Panc1 (cell line): ENCODE measurements at places on chromosomes 6 and 20.

DNA sequence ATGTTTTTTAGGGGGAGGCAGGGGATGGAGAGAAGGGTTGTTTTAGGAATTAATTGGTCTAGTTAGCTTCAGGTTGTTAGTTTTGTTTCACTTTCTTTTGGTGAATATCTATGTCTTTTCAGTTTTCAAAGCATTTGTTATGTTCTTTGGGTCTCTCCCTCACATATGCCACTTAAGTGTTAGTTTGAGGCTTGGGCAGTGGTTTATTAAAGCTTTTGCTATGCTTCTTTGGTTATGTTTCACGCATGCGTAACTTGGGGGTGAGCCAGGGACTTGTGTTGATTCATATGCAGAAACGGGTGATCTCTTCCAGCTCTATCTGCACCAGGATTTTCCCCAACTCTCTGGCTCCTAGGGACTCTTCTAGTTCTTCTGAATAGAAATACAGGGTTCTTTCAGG, 11.4 kb upstream of the MMS22L start:
- no peak for DNase-seq

- no peak for DNase-seq
Observed at GRCh38 chr6:55277646-55278045, 49.6 kb upstream of the GFRAL start.

DNA sequence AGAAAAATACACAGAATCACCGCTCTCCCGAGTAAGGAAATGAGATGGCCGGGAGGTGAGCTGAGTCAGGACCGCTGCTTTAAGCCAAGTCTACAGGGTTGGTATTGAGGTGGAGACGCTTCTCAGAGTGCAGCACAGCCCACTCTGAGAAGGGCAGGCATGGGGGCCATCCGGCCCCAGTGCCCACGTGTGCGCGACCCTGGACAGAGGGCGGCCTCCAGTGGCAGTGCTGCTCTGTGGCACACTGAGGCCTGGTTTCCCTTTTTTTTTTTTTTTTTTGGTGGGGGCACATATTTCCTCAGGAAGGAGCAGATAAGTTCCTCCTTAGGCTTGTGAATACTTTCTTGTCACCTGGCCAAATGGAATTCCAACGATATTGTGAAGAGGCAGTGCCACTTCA, 88.8 kb downstream of the FOXC1 start:
- DNase-seq: no peak

GRCh38 chr6:170117111-170117972, 173.5 kb downstream of the DLL1 start:
- DNase-seq: no peak

DNA sequence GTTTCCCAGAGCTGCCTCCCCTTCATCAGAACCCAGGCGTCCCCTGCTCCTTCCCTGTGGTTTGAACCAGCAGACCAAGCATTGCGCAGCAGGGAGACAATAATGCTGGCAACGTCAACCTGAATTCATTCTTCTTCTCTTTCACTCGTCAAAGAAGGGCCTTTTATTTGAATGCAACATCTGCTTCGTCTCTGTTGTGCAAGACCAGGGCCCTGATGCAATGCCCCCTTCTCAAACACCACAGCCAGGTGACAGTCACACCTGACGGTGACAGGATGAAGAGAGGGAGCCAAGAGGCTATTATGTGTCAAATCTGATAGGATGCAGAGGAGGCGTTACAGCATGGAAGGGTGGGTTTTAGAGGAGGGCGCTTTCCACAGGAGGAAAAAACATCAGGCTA, 8.0 kb downstream of the INSM1 start:
- DNase-seq: no peak

GRCh38 chr20:35991142-35991771, 22.9 kb downstream of the CNBD2 start:
- DNase-seq: no peak

DNA sequence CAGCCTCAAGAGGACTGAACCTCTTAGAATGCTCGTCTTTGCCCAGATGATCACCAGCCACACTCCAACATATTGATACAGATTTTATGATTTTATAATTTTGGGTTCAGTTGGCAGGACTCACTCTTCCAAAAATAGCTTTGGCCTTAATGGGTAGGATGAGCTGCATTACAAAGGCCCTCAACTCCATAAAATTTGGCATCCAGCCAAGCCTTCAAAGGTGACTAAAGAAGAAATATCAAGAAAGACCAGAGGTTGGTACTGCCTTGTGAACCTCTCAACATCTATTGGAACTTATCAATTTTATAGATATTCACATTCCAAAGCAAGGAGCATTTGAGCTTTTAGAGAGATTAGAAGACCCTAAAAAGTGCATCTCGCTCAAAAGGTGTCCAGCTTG, 48.4 kb upstream of the SNAP25 start:
- no peak for DNase-seq

- DNase-seq: no peak
Observed at GRCh38 chr20:21047981-21048380, 58.2 kb downstream of the LINC00237 start.

GRCh38 chr20:41268917-41269652, 48.4 kb downstream of the ZHX3 start:
- DNase-seq: no peak

DNA sequence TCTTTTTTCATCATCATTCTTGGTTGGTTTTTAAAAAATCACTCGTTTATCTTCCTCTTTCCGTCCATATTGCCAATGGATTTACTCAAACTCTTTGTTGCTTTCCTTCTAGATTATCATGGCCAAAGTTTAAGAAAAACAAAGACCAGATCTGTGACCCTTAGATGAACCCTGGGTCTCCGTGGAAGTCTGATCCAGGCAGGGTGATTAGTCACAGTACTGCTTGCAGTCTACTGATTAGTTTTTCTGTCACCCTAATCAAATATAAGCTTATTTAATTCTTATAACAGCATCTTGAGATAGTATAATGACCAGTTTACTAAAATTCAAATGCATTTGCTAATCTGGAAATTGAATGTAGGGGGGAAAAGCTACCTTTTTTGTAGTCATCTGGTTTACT, 6.0 kb upstream of the SMIM28 start:
- DNase-seq: no peak

DNA sequence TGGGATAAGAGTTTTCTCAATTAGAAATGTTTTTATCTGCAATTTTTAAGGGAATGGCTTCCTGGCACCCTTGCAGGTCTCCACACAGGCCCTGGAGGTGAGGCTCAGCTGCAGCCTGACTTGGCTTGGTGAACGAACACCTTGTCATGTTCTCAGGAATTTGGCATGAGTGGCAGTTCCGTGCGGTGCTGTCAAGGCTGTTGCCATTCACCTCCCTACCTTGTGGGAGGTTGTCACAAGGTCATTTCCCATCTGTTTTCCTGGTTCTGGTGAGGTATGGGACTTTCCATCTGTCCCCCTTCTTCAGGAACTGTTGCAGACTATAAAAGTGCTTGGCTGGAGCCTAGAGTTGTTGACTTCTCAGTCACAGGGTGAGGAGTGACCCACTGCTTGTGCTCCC, 82.9 kb downstream of the ELOVL4 start:
- DNase-seq: no peak

GRCh38 chr6:44624226-44624625, 236.7 kb downstream of the CDC5L start:
- no peak for DNase-seq

GRCh38 chr20:60126975-60127374, 168.8 kb downstream of the CDH26 start:
- DNase-seq: no peak

GRCh38 chr20:47198254-47198671, 158.2 kb downstream of the ZMYND8 start:
- no peak for DNase-seq

GRCh38 chr20:1463971-1464570, 2.6 kb downstream of the NSFL1C start:
- DNase-seq: no peak

DNA sequence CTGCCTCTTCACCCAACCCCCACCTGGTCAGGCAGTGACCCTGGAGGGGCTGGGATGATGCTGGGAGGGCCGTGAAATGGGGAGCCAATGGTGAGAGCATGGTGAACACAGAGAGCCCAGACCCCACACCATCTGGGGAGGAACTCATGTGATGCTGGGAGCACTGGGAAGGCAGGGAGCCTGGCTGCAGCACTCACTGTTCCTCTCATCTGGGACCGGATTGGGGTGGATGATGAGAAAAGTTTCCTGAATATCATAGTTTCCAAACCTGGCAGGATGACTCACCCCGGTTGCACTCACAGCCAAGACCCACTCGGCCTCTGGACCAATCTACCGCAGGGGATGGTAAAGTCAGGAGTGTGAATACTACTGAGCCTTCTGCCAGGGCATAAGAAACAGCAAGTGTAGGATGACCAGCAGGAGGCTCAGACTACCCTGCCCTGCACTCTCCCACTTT, 21.8 kb downstream of the ULBP1 start:
- no peak for DNase-seq

DNA sequence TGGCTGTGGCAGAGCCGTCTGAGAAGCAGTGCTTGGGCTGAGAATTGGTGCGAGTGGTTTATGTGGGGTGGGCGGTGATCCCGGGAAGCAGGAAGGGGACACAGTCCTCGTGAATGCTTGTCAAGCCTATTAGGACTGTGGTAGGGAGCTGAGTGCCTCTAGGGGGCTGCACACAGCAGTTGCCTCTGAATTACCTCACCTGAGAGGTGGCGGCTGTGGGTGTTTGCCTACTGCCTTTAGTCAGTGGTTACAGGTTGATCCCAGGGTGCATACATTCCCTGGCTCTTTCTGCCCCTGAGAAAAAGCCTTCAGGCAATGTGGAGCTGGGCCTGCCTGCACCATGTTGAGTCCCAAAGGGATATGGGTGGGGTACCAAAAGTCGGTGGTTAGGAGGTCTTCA, 5.2 kb downstream of the AP5S1 start:
- no peak for DNase-seq

GRCh38 chr20:63917811-63918210, 22.9 kb downstream of the DNAJC5 start:
- DNase-seq: no peak

GRCh38 chr20:41392295-41392694, 25.7 kb upstream of the EMILIN3 start:
- no peak for DNase-seq

DNA sequence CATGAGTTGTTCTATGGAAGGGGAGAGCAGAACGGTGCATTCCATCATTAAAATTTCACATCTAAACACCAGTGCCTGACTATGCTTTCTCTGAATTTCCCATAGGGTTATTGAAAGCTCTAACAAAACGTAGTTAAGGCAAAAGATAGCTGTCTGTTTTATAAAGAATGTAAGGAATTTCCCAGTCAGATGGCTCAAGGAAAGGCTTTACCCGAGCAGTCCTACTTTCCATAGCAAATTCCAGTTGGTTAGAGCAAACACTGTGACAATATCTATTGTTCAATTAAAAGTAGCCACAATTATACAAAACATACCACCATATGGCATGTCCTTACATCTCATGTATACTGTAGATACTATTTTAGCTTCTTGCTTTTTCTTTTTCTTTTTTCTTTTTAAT, 1059.5 kb upstream of the FLRT3 start:
- DNase-seq: no peak

DNA sequence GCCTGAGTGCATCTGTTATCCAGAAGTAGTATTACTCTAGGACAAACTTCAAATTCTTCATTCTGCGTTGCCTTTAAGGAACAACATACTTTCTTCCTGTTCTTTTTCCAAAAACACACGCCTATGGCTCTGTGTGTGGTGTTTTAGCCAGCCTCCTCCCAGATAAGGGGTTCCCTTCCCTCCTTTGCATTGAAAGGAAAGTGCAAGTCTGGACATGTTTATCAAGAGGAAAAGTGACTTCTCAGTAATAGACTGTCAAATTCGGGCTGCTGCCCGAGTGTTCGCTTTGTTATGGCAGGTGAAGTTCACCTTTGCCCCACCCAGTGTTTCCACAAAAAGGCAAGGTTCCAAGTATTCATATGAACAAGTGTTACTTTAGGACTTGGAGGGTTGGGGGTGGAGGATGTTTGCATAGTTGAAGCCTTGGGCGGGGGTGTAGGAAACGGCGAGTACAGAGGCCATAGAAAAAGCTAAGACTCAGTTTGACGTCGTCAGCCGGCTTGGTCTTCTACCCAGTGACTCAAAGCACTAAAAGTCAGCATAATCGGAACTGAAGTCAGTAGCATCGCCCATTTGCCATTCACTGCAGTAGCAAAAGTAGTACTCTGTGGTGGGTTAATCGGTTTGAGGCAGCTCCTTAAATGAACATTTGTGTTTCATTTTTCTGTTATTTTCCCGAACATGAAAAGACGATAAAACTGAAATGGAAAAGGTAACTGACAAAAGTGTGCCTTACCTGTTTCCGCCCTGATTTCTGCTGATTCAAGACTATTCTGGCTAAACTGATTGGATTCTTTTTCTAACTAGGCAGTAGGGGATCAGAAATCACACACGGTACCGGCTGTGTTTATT, 12.5 kb downstream of the PRDM1 start:
- DNase-seq: no peak

GRCh38 chr6:109804020-109804419, 112.9 kb downstream of the FIG4 start:
- no peak for DNase-seq

GRCh38 chr20:44118185-44119033, 68.6 kb downstream of the JPH2 start:
- DNase-seq: no peak

- no peak for DNase-seq
Observed at GRCh38 chr6:139568151-139568955, 193.9 kb upstream of the CITED2 start.

DNA sequence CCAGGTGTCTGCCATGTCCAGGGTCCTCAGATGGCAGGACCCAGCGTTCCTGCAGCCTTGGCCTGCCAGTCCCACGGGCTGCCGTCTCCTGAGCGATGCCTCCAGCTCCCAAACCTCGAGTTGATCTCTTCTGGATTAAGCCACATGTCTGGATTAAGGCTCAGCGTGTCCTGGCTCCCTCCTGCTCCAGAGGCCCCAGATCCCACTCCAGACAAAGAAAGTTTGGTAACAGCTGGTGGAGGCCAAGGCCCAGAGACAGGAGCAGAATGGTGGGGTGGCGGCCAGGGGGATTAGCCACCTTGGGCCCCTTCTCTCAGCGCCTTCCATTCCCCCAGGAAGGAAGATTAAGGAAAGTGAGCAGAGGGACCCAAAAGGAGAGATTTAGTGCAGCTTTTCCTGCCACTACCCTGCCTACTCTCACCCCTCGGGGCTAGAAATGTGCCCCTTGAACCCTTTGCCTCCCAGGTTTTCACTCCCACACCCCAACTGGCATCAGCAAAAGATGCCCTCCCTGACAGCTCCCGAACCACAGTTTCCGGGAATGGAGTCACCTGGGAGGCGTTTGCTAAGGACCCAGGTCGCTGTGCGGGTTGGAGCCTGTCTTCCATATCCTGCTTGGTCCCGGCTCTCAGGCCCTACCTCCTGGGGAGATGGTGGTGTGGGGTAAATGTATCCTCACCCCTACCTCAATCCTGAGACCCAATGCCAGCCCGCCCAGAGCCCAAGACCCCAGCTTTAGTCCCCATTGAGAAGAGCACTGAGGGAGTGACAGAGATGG, 6.9 kb downstream of the SPDEF start:
- DNase-seq: no peak

GRCh38 chr20:64114356-64114971, 7.1 kb upstream of the NPBWR2 start:
- no peak for DNase-seq

DNA sequence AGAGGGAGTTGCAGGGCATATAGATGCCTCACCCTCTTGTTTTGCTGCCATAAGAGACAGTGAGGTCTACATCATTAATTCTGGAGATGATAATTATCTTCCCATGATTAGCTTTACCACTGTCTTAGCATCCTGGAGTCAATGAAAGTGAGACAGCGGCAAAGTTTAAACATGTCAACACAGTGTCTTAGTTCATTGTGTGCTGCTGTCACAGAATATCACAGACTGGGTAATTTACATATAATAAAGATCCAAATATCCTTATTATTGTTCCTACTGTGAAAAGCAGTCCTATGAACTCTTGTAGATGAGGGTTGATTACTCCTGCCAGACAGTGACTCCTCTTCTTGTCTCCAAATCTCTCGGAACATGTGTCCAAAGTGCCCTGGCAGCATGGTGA, 658.6 kb upstream of the ADGRB3 start:
- no peak for DNase-seq
